ENCODE measurements at places on chromosomes 11 and 22.

DNA sequence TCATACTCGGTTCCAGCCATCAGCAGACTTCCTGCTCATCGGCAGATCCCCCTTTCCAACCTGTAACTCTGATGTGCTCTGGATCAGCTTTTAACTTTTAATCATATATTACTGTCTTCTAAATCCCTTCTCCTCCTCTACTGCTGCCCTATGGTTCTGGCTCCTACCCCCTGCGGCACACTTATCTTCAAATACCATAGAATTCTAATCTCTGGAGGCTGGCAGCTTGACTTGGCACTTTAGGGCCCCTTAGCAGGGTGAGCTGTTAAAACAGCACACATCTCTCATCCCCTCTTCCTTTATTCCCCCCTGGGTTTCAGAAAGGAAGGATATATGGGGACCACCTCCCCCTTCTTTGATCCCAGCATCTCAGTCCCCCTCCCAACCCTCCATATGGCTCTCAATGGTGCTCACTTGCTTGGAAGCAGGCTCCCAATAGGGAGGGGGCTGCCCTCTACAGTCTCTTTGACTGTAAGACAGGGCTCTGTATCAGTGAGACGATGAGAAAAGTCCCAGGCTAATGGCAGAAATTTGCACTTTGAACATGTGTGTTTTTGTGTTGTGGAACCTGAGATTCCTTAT lies 4.4 kb upstream of the CNTF start:
- DNase-seq: no peak

GRCh38 chr11:44067266-44067665 lies 1.2 kb downstream of the ACCS start:
- DNase-seq: no peak

- DNase-seq: no peak
Measured at GRCh38 chr11:62400281-62400680, 18.6 kb upstream of the SCGB1A1 start.

DNA sequence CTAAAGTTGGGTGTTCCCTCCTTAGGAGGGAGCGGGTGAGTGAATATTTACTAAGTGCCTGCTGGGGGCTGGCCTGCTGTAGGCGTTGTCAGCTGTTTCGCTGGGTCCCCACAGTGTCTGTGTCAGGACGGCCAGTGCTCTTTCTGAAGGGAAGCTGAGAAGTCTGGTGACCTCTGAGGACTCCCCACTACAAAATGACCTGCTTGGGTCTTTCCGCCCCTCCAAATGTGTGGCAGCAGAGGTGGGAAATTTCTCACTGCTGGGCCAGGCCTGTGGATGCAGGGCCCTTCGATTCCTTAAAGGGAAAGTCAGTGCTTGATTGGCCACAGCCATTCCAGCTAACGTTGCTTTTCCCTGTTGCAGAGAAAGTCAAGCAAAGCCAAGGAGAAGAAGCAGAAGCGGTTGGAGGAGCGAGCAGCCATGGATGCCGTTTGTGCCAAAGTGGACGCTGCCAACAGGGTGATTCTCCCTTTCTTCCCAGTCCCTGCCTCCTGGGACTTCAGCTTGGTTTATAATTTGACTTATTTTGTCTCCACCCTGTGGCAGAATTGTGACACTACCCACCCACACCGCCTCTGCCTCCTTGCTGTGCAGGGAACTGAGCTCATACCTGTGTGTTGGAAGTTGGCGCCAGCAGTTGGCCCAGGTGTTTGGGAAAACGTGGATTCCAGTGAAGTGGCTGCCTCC lies 6.8 kb downstream of the NAA40 start:
- peak; percentile 88 for DNase-seq

DNA sequence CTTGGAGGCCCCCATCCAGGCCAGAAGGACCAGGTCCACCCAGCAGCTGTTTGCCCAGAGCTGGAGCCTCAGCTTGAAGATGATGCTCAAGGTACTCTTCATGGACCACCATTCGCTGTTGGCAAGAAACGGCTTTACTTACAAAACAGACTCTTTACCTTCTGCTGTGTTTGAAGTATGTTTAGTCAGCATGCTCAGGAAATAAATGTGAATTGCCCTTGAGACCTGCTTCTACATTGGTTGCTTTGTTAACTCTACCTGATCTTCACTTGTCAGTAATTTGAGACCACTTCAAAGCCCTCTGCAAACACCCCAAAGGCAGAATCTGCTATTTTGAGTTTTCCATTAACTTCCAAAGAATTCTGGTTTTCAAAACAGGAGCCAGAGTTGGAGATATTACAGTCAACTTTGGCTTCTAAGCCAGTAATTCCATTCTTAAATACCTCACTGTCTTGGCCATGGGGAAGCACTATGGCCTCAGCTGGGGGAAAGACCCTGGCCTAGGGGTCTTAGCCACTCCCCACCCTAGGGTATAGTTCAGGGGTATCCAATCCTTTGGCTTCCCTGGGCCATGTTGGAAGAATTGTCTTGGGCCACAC lies 2.7 kb downstream of the UQCR10 start:
- DNase-seq: no peak

Measured in HT-29 (cell line).